ENCODE measurements at places on chromosomes 2 and 18.

- no peak for DNase-seq
These were observed 76.6 kb upstream of the DDX18 start for GRCh38 chr2:117737846-117738245.

GRCh38 chr2:185393091-185393490 lies 345.5 kb upstream of the FSIP2 start:
- DNase-seq = no peak

GRCh38 chr2:116949249-116949648 lies 865.2 kb upstream of the DDX18 start:
- no peak for DNase-seq

DNA sequence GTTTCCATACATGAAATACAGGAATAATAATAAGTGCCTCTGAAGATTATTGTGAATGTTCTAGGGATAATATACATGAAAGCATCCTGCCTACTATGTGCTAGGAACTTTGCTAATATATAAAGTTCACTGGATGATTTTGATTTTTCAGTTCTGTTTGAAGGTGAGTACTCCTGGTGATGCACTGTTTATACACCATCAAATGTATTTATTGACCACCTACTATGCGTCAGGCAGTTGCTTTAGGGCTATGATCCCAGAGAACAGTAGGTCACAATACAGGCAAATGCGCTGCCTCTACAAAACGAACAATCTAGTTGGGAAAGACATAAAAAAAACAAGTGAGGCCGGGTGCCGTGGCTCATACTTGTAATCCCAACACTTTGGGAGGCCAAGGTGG lies 10.7 kb downstream of the TXNDC9 start:
- DNase-seq = no peak

- DNase-seq = no peak
These were observed 659 bp downstream of the FAM210A start for GRCh38 chr18:13725566-13726231.

- DNase-seq = peak; percentile 2
These were observed 354.6 kb upstream of the SETBP1 start for GRCh38 chr18:44325903-44326635.

DNA sequence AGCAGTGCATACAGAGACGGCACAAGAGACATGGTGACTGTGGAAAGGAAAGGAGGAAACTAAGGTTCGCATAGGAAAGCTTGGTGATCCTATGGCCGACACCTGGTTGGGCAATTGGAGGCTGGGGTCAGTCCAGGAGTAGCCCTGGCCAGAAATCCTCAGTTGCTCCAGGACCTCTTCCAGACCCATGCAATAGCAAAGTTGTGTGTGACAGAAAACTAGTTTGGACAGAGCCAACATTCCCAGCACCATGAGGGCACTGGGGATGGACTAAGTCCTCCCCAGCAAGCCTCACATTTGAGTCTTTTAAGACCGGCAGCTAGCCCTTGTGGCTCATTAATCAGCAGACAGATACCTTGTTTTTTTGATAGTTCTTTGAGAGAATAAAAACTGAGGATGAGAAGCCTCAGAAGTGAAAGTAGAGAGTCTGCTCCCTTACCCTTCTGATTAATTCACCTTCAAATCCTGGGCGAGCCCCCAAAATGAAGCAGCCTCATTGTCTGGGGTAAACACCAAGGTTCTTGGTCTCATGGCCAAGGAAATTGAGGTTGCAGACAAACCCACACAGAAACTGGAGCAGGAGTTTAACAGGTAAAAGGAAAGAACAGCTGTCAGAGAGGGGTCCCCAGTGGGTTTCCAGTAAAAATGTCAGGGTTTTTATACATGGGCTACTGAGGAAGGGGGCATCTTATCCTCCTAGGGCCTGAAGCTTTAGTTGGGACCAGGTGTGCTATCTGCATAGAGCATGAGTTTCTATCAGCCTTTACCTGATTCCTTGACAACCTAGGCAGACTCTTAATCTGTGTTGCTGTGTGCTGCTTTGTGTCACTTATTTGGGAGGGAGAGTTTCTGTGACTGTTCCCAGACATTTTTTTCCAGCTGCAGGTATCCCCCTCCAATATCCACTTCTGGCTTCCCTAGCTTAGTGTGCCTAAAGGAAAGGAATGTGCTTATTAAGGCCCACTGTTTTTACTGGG lies 39.1 kb downstream of the STK17B start:
- peak; percentile 37 for DNase-seq

GRCh38 chr2:155412598-155412997 lies 714.1 kb downstream of the KCNJ3 start:
- no peak for DNase-seq

DNA sequence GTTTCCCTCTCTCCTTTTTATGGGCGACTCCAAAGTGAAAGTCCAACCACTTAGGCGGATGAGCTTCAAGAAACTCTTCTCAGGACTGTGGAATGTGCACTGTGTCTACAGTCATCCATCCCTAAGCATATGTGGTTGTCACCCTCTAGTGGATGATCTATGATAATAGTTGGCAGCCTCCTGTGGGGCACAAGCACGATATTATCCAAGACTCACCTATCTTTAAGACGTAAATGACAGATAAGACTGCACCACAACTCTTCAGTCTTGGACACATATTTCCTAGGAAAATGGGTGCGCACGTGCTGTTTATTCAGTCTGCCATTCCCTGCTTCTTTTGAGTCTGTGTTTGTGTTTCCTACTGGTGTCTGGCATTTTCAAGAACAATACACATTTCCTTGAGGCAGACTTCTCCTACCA lies 145.5 kb upstream of the CTAGE1 start:
- DNase-seq = no peak

DNA sequence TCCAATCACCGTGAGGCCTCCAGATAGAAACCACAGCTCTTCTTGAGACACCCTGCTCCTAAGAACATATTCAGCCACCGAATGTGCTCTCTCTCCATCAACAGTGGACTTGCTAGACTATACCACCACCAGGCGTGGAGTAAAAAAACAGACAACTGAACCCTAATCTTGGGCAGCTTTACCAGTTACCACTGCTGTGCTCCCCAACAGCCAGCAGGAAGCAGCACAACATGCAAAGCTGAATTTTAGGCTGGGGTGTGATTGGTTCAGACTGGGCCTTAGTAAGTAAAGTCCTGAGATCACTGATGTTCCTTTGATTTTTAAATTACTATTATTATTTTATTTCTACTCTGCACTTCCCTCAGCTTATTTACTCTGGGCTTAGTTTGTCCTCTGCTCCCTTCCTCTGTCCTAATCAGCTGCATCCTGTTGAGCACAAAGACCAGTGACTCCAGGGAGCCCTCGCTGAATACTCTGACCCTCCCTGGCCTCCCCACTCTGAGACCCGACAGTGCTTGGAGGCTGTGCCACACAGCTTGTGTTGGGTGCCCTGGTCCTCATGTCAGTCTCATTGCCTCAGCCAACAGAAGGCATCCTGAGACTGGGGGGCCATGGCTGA lies 21.9 kb downstream of the MRPL35 start:
- no peak for DNase-seq

DNA sequence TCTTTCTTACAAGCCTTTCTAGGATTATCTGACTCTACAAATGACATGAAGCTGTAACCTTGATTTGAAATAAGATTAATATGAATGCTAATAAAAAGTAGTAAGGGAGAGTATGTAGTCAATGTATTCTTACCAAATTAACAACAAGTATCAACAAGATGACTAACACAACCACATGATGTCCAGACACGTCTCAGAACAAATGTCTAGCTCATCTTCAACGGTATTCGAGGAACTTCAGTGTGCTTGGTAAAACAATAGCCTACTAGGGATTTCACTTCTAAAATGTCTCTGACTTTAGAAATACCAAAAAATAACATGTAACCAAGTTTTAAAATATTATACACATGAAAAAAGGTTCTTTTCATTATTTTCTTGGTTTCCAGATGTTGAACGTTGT lies 3.4 kb downstream of the HDLBP start:
- no peak for DNase-seq

DNA sequence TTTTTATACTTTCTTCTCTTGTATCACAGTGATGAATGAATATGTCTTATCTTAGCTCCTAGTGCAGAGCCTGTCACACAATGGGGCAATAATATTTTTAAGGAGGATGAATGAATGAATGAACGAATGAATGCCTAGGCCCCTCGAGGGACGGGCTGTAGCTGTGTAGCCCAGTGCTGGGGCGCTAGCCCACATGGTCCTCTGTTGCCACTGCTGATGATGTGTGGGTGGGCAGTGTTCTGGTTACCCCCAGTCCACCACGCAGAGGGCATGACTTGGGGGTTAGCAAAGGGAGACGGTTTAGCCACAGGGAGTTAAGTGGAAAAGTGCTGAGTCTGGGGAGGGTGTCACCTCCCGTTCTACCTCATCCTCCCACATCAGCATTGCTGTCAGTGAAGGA lies 134.2 kb downstream of the SMAD7 start:
- DNase-seq = no peak

DNA sequence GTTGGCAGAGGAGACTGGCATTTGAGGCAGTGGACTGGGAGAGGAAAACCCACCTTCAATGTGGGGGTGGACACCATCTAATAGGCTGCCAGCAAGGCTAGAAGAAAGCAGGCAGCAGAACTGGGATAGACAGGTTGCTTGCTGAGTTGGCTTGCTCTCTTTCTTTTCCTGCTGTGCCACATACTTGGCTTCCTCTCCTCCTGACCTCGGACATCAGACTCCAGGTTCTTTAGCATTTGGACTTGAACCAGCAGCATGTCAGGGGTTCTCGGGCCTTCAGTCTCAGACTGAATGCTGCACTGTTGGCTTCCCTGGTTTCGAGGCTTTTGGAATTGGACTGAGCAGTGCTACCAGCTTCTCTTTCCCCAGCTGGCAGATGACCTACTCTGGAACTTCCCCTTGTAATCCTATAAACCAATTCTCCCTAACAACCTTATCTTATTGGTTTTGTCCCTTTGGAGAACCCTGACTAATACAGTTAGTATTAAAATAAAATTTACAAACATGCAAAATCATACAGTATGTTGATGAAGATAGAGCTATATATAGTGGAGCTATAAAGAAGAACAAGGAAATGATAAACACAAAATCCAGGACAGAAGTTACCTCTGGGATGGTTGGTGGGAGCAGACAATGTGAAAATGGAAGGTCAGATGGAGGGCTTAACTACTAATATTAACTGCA lies 15.9 kb downstream of the DSEL start:
- no peak for DNase-seq

DNA sequence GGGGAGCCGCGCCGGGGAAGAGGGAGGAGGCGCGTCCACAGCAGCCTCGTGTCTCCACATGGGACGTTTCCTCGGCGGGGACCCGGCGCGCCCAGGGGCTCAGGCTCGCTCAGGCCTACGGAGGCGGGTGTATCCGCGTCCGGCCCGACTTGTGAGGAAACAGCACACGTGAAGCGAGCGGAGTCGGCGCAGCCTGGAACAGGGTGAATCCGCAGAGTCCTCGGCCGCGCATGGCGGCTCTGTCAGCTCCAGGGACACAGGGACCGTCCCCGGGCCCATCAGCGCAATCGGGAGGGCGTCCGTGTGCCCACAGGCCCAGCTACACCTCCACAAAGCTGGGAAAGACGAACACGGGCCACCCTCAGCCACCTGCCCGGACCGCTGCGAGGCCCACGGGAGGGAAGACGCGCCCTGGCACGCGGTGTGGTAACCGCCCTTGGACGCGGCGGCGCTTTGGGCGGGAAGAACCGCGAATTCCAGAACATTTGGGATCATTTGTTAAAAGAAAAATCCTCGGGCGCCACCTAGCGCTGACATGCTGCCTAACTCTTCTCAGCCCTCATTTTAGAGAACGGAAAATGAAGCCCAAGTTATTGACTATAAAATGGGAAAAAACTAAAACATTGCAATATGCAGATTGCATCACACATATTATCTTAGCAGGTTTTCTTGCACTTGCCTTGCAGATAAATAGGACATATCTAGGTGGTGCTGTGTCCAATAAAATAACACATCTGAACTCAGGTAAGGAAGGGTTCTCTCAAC lies 40.4 kb downstream of the TMEM18 start:
- peak; percentile 38 for DNase-seq

GRCh38 chr18:9804517-9805104 lies 81.2 kb upstream of the TXNDC2 start:
- DNase-seq = no peak

GRCh38 chr2:101832114-101832513 lies 134.6 kb downstream of the MAP4K4 start:
- no peak for DNase-seq

DNA sequence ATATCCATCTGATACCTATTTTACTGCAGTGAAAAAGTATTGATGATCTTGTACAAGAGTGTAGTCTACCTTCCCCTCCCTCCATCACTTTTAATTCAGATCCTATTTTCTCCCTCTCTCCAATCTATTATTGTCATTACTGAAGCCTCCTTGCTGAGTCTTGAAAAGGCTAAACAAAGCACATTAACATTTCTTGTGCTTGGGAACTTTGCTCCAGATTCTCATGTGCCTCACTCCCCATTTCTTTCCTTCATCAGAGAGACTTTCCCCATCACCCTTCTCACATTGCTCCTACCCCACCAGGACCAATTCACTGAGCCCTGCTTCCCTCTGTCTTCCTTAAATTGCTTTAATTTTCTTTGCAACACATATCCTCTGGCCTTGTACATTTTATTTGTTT lies 736.2 kb upstream of the GCFC2 start:
- no peak for DNase-seq

GRCh38 chr2:165141601-165142354 lies 62.1 kb downstream of the SCN3A start:
- no peak for DNase-seq

DNA sequence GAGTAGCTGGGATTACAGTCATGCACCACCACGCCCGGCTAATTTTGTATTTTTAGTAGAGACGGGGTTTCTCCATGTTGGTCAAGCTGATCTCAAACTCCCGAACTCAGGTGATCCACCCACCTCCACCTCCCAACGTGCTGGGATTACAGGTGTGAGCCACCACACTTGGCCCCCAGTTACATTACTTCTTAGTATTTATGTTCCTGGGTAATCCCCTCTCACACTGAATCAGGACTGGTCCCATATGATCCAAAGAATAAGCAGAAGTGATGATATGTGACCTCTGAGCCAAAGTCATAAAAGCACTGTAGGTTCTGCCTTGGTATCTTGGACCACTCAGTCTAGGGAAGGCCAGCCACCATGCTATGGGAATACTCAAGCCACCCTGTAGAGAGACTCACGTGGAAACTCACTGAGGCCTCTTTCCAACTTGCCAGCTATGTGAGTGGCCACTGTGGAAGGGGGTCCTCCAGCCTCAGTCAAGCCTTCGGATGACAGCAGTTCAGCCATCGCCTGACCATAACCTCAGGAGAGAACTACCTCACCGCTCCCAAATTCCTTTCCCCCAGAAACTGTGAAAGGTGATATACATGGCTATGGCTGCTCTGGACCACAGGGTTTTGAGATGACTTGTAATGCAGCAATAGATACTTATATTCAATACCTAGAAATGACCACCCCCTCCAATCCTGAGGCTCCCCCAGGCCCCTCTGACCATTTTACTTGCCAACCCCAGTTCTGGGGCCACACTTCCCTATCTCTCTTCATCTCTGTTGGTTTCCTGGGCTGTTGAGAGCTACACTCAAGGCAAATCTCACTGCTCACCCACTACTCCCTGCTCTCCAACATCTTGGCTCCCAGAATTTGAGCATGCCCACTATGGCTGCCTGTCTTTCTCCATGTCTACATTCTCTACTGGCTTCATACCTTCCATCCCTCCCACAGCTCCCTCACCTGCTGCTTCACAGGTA lies 80.5 kb downstream of the DDX1 start:
- DNase-seq = no peak

All from stimulated activated CD8-positive, alpha-beta memory T cell treated with anti-CD3 and anti-CD28 coated beads, Interleukin-2, amount 100 ng/mL, for 48 hours (primary cell).